Activated CD4-positive, alpha-beta T cell treated with anti-CD3 and anti-CD28 coated beads, Interleukin-2, amount 50 U/mL, for 4 hours (primary cell): ENCODE measurements at places on chromosomes 2 and 18.
A peak's percentile ranks its signal among the peaks of the same experiment; 100 is the strongest.

DNA sequence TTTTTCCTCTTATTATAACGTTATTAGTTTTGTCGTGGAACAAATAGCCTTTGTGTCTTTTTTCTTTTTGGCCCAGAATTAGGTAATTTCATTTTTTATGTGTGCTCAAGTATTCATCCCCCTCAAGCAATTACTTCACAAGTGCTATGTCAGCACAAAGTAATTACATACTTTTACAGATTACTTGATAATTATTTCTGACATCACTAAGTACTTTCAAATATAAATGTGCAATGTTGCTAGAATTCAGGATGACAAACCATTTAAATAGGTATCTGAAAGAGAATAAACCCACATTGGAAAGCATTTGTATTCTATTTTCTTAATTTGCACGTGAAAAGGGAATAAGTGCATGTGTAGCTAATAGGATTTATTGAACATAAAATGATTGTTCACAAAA, 238.2 kb downstream of the CDH7 start:
- no peak for DNase-seq

- no peak for DNase-seq
These were observed 5.8 kb downstream of the CRIM1 start for GRCh38 chr2:36361396-36361795.

- no peak for DNase-seq
These were observed 112.5 kb upstream of the SLC38A11 start for GRCh38 chr2:165067643-165068486.

GRCh38 chr2:240204431-240205276, 64.2 kb upstream of the OTOS start:
- no peak for DNase-seq

DNA sequence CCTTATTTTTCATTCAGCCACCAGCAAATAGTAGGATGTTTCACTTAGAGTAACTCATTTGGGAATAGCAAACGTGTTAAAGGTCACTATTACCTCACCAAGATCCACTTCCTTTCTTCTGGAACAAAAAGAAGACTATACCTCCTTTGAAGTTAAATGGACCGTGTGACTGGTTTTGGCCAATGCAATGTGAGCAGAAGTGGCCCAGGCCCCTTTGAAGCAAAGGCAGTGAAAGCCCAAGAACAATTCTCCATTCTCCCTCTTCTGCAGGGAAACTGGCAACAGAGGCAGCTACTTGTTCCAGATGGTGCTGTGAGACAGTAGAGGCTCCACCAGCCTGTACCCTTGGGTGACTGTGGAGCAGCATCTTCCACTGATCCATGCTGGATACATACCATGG, 11.3 kb upstream of the MALL start:
- DNase-seq: no peak

- DNase-seq: peak; percentile 55
These were observed 49.3 kb downstream of the UXS1 start for GRCh38 chr2:106144621-106145331.

DNA sequence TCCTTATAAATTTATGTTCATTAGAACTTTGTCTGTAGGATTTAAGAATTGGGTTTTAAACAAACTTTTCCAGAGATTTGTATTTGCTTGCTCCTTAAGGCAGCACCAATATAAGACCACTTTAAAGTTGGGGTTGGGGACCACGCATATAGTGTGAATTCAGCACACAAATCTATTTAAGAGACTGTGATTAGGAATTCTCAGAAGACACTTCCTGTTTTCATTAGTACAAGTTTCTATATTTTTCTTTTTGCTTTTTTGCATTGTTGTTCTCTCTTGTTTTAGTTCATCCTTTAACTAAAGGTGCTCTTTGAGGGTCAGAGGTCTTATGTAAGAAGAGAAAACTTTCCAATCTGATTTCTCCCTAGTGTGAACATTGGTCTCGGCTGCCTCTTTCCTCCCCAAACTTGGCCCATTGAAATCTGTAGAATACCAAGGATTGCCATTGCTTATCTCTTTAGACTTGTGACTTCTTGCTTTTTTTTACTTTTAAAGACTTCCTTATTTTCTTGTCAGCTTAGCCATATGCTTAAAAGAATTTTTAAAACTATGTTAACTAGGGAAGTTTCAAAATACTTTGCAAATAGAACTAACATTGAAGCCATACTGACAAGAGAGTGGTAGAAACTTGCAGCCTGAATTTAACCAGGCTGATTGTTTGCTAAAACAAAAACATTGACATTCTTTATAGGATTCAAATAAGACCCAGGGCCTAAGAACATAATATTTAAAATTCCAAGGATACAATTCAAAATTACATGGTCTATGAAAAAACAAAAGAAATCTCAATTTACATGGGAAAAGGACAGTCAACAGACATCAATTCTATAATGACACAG, 264.1 kb upstream of the FN1 start:
- no peak for DNase-seq

DNA sequence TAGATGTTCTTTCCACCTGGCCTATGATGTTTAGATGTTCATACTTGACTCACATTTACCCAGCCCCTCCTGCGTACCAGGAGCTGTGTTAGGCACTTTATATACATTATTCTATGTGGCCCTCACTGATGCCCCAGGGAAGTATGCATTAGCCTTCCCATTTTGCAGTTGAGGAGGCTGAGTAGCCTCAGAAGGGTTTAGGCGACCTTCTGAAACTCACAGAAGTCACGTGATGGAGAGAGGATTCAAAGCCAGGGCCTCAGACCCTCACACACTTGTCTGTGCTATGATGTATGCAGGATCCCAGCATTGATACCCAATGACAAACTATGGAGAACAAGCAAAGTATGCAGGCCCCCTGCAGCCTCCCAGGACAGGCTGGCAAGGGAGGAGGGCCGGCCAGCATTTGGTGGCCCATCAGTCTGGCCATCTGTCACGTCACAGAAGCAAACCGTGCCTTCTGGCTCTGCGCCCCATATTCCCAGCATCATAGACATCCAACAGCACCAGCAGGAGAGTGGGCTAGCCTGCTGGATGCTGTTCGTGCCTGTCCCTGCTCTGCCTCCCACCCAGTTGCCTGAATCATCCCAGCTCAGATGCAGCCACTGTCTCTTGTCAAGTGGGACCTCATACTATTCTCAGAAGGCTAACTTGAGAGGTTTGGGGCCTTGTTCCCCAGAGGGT, 33.6 kb downstream of the EHD3 start:
- no peak for DNase-seq

- no peak for DNase-seq
These were observed 231.8 kb downstream of the KCNE4 start for GRCh38 chr2:223283771-223284170.

- DNase-seq: no peak
These were observed 217.5 kb downstream of the ZNF804A start for GRCh38 chr2:184815824-184816223.

DNA sequence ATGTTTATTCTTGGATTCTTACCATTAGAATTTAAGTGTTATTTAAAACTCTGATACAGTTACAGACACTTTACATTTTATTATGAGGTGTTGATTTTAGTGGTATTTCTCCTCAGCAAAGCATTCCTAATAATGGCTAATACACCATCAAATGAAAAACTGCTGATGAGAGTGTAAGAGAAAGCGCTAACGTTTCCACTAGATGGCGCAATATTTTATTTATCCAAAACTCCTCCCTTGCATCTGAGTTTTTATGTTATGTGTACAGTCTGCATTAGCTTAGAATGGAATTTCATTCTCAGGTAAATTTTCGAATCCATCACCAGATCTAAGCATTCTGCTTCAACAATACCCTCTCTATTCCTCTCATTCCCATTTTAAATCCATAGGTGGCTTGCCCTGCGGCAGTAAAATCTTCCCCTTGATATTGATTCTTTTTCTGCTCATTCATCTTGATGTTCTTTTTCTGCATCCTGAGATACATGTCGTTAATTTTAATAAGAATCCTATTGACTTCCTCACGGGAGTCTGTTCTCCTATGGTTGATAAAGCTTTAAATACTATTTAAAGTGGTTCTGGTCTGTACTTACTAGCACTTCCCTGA, 53.9 kb downstream of the PRKRA start:
- DNase-seq: no peak

DNA sequence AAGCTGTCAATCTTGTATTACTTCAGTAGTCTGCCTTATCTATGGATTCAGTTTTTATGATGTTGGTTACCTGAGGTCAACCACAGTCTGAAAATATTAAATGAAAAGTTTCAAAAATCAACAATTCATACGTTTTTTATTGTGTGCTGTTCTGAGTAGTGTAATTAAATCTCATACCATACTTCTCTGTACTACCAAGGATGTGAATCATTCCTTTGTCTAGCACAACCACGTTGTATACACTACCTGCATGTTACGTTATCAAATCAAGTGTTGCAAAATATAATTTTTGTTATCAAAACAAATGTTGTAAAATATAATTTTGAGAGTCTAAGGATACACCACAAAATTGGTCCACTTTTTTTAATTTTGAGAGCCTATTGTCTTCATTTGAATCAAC, 590.2 kb upstream of the SETBP1 start:
- DNase-seq: no peak

- DNase-seq: no peak
These were observed 251.8 kb downstream of the LPIN1 start for GRCh38 chr2:11998218-11998617.

DNA sequence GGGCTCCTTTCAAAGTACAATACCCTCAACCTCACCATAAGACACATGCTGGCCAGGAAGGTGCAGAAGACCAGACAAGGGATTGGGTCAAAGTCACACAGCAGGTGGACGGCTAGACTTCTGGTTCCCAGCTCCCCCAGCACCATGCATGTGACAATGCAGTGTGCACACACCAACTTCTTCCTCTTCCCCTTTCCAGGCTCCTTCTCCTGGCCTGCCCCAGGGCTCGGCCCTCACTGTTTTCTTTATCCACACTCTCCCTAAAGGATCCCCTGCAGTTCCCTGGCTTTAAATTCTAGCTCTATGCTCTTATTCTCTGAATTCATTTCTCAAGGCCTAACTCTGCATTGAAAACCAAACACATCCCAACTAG, 82.3 kb downstream of the LOXHD1 start:
- DNase-seq: no peak

- DNase-seq: no peak
These were observed 177.1 kb downstream of the ETAA1 start for GRCh38 chr2:67574230-67574629.

GRCh38 chr18:21074336-21075323, 37.0 kb downstream of the ROCK1 start:
- no peak for DNase-seq

DNA sequence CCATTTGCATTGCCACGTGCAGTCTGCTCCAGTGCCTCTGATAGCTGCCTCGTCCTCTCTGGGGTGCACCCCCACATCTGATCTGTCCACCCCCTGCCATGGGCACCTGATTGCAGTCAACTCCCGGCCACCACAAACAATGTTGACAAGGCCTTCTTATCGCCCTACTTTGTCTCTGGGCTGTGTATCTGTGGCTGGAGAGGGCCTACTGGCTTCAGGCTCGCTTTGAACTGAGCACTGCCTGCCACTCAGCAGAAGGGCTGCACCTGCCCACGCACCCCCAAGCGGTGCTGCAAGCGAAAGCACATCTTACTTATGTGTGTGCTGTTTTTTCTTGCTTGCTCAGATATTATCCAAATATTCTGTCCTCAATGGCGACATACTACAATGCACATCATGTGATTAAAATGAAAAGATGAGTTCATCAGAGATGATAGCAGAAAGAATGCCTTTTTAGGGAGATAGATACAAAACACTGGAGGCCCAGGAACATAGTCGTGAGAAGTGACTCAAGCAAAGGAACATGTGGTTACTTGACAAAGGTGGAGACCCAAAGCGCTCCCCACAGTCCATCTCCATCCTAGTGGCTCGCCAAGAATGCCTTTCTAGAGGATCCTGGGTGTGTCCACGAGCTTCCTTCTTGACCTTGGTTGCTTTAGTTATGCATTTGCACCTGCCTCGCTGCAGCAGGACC, 28.8 kb downstream of the FBLN7 start:
- no peak for DNase-seq

DNA sequence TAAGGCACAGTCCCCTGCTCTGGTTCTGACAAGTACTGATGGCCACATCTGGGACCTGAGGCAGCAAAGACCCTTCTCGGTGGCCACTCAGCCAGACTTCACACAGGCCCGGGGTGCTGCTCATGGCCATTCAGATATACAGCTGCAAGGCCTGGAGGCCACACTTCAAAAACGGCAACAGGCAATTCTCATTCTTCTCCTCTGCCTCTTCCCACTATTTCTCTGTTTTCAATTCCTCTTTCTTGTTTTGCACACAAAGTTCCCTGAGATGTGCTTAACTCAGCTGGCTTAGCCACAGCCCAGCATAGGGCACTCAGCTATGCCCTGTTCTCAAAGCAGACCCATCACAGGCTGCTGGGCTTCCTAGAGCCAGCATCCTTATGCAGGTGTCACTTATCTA, 29.9 kb downstream of the PTPN18 start:
- DNase-seq: no peak

DNA sequence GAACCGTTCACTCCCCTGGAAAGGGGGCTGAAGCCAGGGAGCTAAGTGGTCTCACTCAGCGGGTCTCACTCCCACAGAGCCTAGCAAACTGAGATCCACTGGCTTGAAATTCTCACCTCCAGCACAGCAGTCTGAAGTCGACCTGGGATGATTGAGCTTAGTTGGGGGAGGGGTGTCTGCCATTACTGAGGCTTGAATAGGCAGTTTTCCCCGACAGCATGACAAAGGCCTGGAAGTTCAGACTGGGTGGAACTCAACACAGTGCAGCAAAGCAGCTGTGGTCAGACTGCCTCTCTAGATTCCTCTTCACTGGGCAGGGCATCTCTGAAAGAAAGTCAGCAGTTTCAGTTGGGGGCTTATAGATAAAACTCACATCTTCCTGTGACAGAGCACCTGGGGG, 292.5 kb downstream of the NUP35 start:
- DNase-seq: no peak

GRCh38 chr2:85545780-85546240, 6.8 kb downstream of the MAT2A start:
- no peak for DNase-seq

- DNase-seq: no peak
These were observed 3.9 kb upstream of the MLPH start for GRCh38 chr2:237483018-237483731.

GRCh38 chr2:228369400-228370031, 188.0 kb upstream of the SPHKAP start:
- DNase-seq: no peak

- DNase-seq: no peak
These were observed 69.6 kb downstream of the MAP4K4 start for GRCh38 chr2:101766871-101767739.

GRCh38 chr2:212135739-212136138, 402.9 kb downstream of the ERBB4 start:
- DNase-seq: no peak
